ENCODE measurements at places on chromosomes 11 and 22.

DNA sequence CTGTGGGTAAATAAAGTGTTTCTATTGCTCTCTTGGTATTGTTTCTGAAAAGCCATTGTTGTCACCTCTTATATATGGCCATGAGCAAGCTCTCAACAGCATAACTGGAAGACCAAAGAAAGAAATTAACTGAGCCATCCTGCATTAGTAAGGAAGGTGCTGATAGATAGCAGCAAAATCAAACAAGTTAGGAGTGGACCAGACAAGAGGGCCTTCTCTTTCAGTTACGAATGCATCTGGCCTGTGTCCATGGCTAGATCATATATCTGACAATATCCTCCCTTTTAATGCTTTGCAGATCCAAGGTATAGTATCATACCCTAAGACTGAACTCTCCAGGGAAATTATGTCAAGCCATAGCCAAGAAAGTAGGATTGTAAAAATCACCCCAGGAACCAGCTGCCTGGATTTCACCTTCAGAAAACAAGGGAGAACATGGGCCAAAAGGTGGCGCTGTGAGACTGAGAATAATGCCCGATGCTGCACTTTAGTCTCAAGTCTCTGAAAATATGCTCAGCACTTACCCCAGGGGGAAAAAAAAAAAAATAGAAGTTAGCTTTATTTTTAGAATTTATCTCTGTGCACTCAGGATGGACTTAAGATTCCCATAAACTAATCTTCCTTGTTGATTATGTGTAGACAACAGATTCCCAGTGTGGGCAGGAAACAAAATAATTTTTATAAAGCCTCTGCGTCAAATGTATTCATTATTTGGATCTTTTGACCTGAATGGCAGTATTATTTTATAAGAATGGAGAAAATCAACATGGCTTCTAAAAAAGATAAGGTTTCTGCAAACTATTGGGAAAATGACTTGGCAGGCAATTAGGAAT, 415.1 kb downstream of the ETS1 start:
- peak; percentile 71 for DNase-seq

GRCh38 chr11:130391711-130392110, 36.7 kb downstream of the ADAMTS8 start:
- no peak for DNase-seq

GRCh38 chr22:48761546-48761945, 1066.1 kb downstream of the BRD1 start:
- DNase-seq, result no peak

DNA sequence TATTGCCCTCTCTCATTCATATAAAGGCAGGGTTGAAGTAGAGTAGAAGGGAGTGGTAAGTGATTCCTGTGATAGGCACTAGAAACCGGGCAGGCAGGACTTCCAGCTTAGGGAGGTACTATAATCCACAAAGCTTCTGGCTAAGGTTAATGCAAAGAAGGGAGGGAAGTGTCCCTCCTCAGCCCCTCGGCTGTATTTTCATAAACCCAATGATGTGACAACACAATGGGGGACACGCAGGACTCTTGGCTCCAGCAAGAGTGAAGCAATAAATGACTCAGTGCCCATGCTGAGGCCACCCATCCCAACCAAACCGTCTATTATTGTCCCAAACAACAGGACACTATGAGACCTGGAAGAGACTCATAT, 90.7 kb downstream of the ETS1 start:
- DNase-seq, result no peak

DNA sequence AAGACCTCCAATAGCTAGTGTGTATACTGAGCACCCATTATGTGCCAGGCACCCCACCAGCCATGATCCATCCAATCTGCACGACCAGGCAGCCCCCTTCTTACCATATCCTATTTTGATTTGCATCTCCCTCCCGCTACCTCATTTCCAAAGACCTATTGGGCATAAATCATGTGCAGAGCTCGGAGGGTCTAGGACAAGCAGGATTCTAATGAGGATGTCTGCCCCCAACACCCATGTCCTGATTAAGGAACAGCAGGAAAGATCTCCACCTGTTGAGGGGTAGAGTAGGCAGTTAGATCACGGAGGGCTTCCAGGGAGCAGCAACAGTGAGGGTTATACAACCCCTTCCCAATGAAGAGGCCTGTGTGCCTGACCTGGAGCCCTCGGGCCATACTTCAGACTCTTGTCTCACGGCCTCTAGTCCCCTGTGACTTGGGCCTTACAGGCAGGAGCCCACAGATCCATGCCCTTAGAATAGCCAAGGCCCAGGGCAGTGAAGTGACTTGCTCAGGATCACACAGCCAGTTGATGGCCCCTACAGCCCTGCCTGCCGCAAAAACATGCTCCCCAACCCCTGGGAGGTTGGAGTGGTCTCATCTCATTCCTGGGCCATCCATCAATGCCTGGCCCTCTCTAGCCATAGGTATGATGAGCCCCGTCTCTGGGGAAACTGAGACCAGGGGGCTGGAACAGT, 3.5 kb downstream of the RAB3IL1 start:
- DNase-seq, result no peak

DNA sequence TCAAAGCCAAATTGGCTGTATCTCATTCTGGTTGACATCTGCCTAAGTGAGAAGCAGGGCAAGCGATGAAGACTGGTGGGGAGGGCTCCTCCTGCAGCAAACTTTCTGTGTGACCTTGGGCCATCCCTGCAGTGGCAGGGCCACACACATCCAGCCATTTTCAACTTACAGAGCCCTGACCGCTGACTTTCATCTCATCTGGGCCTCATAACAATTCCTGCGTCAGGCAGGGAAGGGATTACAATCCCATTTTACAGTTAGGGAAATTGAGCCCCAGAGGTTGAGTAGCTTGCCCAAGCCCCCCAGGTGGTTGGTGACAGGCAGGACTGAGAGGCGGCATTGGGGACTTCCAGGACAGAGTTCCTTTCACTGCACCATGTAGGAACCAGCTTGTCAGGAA, 21.9 kb downstream of the TPBGL start:
- DNase-seq, result no peak

DNA sequence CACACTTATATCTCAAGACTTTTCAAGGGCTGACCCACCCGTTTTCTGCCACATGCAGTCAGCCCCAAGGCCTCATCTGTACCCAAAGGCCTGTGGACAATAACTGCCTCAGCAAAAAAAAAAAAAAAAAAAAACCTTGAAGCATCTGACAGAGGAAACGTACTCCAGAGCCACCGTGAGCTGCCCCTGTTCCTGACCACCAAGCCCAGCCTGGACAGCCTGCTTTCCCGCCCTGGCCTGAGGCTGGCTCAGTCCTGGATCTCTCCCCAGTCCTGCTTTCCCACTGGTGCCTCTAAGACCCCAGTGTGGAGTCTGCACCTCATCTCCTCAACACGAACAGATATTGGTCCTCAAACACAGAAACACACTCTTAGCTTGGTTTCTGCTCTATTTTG, 66.5 kb downstream of the SLC35F2 start:
- DNase-seq, result no peak

DNA sequence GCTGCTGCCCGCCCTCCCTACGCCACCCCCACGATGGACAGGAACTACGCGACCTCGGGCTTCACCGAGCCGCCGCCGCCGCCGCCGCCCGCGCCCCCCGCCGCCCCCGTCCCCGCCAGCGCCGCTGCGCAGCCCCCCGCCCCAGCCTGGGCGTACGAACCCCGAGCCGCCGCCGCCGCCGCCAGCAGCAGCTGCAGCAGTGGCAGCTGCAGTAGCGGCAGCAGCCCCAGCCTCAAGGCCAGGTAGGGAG, 407 bp downstream of the QSER1 start:
- no peak for DNase-seq

- no peak for DNase-seq
These were observed 75.2 kb downstream of the MYO7A start for GRCh38 chr11:77202941-77203900.

DNA sequence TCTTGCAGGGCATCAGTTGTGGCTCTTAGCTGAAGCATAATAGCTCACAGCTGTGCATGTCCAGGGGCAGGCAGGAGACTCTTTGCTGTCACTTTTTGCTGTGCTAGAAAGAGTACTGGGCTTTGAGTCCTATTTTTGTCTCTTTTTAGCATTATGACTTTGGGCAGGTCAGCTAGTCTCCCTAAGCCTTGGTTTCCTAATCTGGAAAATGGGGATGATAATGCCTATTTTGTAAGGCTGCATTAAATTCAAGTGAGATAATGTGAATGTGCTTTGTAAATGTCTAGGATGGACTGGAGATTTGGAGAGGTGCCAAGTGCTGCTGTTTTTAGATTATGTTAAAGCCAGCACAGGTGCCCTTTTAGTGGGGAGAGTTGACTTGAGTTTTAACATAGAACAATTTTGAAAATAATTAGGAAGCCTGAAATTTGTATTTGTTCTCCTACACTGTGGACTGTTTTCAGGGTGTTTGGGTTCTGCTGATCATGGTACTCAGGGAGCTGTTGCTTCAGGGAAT, 19.1 kb downstream of the CABIN1 start:
- no peak for DNase-seq

DNA sequence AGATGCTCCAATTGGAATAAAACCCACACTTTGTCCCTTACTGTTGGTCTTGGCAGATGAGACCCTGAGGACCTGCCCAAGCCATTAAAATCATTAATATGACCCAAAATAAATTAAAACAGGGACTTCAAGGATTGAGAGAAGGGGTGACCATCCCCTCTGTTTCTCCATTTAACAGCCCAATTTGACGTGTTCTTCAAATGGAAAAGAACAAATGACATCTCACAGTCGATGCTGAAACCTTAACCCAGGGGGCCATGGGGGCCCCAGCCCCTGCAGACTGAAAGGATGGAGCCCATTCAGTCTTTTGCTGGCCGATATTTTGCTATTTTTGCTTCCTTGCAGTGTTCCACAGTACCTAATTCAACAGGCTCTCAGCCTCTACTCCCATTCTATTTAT, 20.5 kb downstream of the ZNF74 start:
- no peak for DNase-seq

DNA sequence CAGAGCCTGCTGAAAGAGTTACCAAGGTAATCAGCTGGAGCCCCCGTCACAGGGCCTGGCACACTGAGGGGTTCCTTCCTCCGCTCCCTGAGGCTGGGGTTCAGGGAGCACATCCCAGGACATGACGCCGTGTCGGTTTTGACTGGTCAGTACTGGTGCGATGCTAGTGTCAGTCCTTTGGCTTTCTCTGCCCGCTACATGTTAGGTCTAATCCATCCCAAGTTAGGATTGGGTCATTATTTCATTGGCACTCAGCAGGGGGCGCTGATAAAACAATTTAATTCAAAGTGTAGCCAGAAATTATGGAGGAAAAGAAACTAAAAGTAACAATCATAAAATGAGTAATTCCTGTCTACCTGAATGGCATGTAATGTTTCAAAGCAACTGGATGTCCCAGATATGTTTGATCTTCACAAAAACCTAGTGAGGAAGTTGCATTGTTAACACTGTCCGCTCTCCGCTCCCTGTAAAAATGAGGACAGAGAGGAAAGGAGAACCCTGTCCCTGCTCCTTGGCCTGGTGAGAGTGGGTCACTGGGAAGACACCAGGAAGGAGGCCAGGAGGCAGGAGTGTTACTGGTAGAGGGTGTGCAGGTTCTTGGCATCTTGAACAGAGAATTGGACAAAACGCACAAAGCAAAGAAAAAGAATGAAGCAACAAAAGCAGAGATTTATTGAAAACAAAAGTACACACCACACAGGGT, 27.1 kb downstream of the TSKU start:
- DNase-seq, result no peak

DNA sequence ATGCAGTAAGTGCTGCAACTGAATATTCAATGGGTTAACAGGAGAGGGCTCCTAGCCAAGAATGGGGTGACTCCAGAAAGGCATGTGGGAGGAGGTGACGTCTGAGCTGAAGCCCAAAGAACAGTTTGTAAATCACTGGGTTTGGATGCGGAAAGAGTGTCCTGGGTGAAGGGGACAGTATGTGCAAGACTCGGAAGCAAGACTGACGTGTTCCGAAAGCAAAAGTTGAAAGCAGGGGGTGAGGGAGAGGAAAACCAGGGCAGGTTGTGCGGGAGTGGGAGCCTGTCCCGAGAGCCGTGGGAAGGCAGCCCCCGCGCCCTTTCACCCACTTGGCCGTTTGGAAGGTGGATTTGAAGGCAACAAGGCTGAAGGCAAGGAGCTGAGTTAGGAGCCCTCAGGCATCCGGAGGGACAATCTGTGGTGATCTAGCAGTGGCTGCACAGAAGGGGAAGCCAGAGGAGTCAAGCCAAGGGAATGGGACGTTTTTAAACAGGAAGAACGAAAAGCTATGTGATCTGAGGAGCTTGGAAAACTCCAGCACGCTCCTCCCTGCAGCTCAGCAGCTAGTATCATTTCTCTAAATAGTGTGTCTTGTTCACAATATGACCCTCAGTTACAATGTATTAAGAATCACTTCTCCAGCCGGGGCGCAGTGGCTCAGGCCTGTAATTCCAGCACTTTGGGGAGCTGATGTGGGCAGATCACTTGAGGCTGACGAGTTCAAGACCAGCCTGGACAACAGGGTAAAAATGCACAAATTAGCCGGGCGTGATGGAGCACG, 7.7 kb downstream of the SLC25A18 start:
- peak; percentile 91 for DNase-seq

DNA sequence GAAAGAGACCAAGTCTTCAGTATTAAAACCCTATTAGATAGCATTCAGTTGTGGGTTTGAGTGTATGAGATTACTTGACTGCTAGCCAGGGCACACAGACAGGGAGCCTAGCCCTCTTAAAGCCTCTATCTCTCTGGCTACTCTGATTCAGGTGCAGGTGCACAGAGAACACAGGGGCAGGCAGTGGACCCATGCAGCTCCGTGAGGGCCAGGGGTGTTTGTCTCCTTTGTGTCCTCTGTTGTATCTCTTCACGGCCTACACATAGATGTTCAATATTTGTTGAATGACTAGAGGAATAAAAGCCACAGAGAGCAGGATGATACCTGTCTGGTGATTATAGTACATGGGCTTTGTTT, 21.5 kb upstream of the AIFM3 start:
- no peak for DNase-seq

Data from substantia nigra (tissue), 51 donors.